ENCODE measurements at places on chromosomes 5 and 9.

DNA sequence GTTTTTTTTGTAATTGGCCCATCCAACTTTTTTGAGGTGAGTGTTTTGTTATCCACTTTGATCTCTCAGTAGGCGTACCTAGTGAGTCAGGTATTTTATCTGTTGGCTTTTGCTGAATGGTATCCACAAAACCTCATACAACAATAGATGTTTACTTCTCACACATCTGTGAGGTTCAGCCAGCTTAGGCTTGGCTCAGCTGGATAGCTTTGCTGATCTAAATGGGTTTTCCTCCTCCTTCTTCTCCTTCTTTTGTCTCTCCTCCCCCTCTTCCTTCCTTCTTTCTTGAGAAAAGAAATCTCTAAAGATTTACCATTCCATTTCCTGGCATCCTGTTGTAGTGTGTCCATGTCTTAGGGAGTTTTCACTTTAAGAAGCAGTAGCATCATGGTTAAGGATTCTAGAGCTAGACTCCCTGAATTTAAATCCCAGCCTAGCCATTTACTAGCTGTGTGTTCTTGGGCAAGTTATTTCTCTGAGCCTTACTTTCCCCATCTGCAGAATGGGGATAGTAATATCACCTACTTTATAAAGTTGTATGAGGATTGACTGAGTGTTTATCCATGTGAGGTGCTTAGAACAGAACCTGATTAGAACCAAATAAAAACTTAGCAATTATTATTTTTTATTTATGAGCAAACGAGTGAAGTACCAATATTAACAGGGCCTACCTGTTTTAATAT lies 126.3 kb downstream of the ARHGAP26 start:
- peak; percentile 24 for DNase-seq

- no peak for DNase-seq
Measured at GRCh38 chr5:67187006-67187715, 9.4 kb downstream of the CD180 start.

- peak; percentile 84 for DNase-seq
Measured at GRCh38 chr9:5633243-5633642, 4.3 kb downstream of the RIC1 start.

DNA sequence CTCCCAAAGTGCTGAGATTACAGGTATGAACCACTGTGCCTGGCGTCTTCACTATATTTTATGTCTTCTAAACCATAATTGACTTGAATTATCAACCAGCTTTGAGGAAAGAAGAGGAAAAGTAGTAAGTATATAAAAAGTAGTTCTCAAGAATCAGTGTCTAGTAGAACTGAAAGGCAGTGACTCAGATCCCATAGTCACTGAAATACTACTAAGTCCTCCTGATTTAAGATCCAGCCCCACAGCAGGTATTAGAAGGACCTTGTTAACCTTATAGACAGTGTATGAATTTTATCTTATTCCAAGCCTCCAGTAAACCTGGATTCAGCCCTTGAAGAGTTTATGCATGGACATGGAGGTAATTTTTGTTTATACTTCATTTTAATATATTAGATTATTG lies 31.5 kb downstream of the LNPEP start:
- peak; percentile 22 for DNase-seq

DNA sequence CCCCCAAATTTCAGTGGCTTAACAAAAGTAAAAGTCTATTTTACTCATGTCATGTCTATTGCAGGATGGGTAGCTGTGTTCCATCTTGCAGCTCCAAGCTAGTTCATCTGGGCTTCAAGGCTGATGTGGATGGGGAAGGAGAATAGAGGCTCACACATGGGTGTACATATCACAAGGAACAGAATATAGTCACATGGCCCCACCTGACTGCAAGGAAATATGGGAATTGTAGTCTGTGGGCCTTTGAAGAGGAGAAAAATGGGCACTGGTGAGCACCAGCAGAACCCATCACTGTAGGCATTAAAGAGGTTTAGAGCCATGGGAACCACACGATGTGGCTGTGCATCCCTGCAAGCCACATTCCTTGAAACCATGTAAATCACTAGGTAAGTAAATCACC lies 17.9 kb upstream of the TRIO start:
- no peak for DNase-seq

DNA sequence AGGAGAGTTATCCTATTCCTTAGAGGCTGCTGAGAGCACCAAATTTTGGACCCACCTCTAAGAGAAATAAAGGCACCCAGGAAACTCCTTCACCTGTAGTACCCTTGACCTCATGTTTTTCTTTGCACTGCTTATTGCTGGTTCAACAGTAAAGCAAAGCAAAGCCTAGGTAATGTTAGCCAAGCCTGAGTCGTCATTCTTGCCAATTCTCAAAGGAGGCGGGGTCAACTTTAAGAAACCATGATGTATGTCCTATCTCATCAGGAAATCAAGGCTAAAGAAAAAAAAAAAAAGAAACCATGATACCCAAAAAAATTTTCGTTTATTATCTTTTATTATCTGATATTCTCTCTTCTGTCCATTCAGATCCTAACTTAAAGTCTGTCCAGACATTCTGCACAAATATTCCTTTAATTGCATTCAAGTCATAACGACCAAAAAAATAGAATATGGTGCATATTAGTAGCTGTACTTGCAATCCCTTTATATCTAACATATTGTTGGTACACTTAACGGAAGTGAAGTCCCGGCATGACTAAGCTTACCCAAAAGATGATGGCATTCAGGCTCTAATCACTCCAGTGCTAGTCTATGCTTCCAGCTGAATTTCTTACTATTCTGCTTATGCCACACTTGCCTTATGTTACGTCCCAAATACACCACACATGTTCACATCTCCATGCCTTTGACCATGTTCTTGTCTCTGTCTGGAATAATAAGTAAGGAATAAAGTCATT lies 1.8 kb downstream of the AUH start:
- peak; percentile 29 for DNase-seq

DNA sequence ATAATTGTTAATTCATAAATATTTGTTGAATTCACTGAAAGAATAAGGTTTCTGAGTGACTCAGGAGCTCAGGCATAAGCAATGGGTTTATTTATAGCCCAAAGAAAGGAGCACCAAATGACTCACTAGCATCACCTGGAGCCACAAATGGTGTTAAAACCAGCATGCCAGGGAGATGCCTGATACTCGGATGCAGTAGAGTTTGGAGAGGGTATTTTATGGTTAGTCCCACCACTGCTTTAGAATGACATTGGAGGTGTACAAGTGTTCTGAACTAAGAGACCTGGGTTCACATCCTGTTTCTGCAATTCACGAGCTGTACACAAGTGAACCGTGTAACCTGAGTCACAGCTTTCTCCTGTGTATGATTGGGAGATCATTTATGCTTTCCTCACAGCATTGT lies 25.2 kb downstream of the CCL28 start:
- peak; percentile 86 for DNase-seq

GRCh38 chr5:1801967-1802295 lies 724 bp downstream of the NDUFS6 start:
- peak; percentile 31 for DNase-seq

DNA sequence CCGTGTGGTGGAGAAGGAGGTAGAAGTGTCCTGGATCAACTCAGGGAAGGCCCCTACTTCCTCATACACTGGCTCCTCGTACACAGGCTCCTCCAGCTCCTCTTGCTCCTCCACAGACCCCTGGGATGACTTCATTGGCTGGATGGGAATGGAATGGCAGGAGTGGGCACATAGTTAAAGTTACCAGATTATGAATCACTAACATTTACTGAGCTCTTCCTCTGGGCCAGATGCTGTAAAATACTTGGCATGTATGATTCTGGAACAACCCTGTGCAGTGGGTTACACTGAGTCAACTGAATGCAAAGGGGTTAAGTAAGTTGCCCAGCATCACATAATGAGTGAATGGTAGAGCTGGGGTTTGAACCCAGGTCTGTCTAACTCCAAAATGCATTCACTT lies 3.1 kb upstream of the FCHSD1 start:
- peak; percentile 22 for DNase-seq

GRCh38 chr9:70601000-70601951 lies 186.8 kb upstream of the KLF9 start:
- peak; percentile 88 for DNase-seq

DNA sequence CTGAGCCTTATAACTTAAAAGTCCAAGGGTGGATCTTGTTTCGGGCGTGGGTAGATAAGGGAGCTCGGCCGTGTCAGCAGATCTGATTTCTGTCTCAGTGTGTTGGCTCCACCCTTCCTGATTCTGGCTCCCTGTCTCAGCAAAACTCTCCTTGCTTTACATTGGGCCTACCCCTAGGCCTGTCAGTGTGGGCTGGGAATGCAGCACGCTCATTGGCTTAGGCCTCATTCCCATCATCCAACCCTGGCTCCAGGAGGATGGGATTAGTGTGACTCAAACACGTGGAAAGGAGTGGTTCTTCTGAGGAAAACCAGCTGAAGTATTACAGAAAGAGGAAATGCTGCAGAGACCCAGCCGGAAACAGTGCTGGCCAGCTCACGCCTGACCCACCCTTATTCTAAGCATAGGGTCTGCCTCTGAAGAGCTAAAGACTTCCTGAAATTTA lies 59.9 kb downstream of the ZFAND5 start:
- peak; percentile 64 for DNase-seq

DNA sequence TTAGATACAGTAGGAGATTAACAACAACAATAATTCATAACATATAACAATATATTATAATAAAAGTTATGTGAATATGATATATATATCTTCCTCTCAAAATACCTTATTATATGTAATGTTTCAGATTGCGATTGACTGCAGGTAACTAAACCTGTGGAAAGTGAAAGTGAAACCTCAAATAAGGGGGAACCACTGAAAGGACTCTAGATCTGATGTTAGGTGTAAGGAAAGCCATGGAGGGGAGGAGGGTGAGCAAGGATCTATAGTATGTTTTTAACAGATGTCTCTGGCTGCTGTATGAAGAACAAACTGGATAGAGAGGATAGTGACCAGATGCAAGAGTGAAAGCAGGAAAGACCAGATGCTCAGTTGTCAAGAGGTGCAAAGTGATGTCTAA lies 5.8 kb upstream of the FSTL4 start:
- DNase-seq, result no peak

DNA sequence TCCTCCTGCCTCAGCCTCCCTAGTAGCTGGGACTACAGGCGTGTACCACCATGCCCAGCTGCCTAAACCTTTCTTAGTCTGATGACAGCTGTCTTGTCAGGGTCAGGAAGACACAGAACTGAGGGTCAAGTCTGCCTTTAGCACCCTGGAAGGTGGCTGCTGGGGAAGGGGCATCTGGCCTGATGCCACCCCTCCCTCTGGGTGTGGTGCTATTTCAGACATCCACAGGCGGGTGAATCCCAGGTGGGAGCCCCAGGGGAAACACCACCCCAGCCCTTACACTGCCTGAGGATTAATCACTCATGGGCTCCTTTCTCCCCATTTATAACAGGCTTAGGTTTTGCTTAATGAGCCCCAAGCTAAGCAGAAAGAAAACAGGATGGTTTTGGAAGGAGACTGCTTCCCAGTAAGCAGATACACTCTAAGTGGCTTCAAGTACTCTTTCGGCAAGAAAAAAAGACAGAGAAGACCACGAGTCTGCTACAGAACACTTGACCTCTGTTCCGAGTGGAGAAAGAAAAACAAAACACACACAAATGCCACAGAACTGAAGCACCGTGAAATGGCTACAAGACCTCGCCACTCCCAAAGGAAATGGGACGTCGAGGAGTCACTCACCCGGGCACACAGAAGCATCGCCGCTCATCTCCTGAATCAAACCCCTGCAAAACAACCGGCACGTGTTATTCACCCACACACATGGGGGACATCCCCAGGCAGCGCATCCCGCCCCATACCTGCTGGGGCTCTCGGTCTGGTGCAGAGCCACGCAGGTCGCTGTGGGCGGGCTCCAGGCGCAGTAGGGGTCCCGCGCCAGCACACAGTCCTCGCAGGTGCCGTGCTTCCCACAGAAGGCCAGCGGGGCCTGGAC lies 62.4 kb downstream of the SECISBP2 start:
- DNase-seq, result no peak

DNA sequence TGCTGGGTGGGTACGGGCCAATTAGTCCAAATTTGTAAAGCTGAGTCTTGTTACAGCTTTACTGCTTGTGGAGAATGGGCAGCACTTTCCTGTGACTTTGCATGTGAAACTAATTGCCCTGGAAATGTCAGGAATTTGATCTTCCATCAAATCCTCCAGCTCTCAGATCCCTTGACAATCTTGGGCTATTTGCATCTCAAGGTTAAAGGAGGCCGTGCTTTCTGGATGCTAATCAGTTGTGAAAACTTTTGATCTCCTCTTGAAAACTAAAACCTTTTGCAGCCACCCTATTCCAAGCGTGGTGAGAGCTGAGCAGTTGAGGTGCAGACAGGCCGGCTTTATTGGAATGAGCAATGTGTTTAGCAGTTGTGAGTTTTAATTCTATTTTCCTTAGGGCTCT lies 68.0 kb upstream of the CLINT1 start:
- no peak for DNase-seq

DNA sequence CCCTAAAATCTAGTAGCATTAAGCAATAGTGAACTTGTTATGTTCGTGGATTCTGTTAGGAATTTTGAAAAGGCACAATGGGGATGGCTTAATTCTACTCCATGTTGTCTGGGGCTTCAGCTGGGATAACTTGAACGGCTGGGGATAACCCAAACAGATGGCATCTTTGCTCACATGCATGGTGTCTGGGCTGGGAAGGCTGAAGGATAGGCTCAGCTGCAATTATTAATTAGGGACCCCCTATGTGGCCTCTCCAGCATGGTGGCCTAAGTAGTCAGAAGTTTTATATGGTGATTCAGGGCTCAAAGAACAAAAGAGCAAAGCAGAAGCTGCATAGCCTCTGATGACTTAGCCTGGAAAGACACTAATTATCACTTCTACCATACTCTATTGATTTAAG lies 551.1 kb downstream of the PSAT1 start:
- no peak for DNase-seq

DNA sequence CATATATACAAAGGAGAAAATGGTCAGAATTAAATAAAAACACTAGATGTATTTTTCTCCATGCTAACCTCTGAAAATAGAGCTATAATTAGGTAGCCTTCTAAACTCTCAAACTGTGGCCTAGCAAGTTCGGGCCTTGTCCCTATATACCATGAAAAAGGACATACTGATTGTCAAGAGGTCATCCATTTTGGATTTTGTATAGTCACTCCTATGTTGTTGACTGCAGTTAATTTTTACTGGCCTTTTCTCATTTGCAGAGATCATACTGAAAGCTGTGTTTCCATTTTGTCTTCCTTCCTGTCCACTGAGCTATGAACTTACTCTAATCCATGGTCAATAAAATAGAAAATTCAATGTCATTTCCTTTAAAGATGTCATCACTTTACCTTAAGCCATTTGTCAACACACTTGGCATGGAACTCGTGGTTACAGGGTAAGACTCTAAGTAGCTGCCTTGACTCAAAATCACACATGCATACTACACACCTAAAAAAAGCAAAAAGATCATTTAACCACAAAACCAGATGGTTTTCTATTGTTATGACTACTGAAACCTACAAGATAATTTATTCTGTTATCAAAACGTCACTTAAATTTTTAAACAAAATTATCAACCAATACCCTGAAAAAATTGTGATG lies 58.0 kb downstream of the RNF38 start:
- no peak for DNase-seq
